ENCODE measurements at places on chromosomes 3 and 15. TPM values are rescaled to one million over a fixed set of nuclear protein-coding genes. Genes with fewer than 3 reads are reported as not detected.

GRCh38 chr3:132311841-132312240 lies 5.4 kb upstream of the ACP3 start:
- no peak overlapping the region for H3K4me3 ChIP-seq
- no peaks in the 10 kb centered on the region for H3K27me3 ChIP-seq
- DNase-seq, result no peak
- peaks cover 2% of the 10 kb centered on the region for H3K4me1 ChIP-seq

The SCN5A gene
- 2.1 TPM for total RNA-seq

The LSAMP gene
- total RNA-seq, result 8.6 TPM

GRCh38 chr15:69323893-69324430 lies 25.2 kb downstream of the PAQR5 start:
- H3K36me3 ChIP-seq, result no peaks in the 10 kb centered on the region
- H3K27ac ChIP-seq, result no peak overlapping the region
- peaks cover 2% of the 10 kb centered on the region for H3K4me1 ChIP-seq

Measured in ovary (tissue), 10 donors.